ENCODE measurements at places on chromosomes 11 and 22. TPM values are rescaled to one million over a fixed set of nuclear protein-coding genes. Genes with fewer than 3 reads are reported as not detected.

CHORDC1 gene
- 23.1 TPM for total RNA-seq

ST14 gene
- 225 TPM for total RNA-seq

GGTLC2 gene
- total RNA-seq = not detected

GLYATL1 gene
- total RNA-seq = not detected

SLC35F2 gene
- 12.6 TPM for total RNA-seq

HSPB2 gene
- 0.19 TPM for total RNA-seq

DNA sequence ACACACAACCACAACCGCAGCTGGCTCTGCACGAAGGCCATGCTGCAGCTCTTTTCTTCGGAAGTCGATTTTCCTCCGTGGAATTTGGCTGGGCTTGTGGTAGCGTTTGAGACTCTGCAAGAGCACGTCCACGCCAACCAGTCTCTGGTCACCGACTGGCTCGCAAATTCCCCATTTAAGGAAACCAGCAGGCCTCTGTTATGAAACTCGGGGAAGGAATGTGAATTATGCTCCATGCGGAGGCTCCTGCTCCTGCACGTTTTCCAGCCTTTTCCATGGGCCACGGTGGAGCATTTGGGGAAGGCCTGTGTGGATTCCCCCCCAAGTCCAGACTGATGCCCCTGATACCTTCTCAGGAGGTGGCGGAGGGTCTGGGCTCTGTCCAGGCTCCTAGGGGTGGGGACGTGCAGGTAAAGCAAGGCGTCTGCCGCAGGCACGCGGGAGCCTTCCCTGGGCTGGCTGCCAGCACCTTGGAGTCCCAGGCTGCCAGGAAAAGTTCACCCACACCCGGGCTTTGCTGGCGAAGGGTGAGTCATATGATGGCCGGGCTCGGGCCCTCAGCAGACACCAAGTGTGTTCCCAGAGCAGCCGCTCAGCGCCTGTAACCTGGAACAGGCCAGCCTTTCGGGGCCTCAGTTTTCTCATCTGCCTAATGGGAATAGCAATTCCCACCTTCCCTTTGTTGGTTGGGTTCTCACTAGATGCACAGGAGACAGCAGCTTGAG is 41.9 kb downstream of the LRP5 start:
- DNase-seq = no peak

GRCh38 chr11:57275582-57275981 is 38.5 kb upstream of the APLNR start:
- no peak for DNase-seq

- DNase-seq = no peak
Observed at GRCh38 chr11:96199563-96200025, 143.4 kb downstream of the MAML2 start.

- DNase-seq = no peak
Observed at GRCh38 chr11:132770829-132771530, 761.3 kb downstream of the OPCML start.

All from esophagus squamous epithelium (tissue), 5 donors.